ENCODE measurements at places on chromosomes 5 and 9.

DNA sequence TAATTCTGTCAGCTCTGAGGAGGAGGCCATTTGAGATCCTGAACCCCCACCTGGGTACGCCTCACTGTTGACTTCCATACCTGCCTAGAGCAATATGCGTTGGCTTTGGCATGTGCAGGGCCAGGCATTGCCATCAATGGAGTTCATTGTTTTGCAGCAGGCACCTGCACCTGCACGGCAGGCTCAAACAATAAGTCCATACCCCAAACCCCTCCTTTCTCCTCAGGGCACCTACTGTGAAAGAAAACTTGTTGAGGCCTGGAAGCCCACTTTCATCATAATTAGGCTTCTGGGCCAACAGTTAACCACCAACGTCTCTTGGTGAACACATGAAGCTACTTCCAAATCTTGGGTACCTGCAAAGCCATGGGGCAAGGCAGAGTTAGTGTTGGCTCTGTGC is 238.7 kb downstream of the NFIB start:
- no peak for DNase-seq

DNA sequence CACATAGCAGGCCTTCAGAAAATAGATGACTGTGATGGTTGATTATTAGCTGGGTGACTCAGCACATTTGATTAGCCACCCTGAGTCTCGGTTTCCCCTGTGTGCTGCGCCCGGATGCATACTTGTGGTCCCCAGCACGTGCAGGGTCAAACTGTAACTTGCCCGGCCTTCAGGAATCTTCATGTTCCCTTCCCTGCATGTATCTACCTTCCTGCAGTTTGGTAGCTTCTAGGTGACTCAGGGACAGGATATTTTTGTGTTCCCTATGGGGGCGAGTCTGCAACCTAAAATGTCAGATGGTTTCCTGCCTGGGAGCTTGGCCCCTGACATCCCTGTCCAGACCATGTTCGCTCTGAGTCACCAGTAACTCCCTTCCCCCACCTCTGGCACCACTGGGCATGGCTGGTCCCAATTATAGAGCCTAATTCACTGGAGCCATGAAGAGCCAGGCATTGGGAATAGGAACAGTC is 13.2 kb downstream of the PTGS1 start:
- DNase-seq, result no peak

GRCh38 chr5:64944868-64945267 is 176.1 kb downstream of the CWC27 start:
- DNase-seq, result no peak

DNA sequence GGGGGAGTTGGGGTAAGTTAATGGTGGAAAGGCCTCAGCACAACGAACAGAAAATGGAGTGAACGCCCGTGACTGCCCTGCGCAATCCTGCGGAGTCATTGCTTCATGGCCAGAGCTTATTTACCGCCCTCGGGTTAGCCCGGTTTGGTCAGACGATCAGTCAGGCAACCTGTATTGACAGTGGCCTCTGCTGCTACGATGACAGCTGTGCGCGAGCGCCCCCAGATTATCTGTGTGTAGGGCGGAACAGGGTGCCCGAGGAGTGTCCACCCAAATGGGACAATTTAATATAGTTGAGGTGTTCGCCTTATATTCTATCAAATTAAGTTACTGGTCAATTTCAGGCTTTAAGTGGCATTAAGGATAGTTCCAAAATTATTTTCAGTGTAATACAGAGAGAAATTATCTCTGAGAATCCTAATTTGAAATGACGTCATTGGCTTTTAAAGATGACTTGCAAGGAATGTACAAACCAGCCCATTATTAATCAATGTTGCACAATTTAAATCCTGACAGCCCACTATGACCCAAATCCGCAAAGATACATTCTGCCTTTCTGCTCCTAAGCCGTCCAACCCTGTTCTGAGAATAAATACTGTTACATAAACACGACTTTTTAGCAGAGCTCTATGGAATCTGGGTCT is 879 bp upstream of the UBQLN1 start:
- peak; percentile 47 for DNase-seq

- DNase-seq, result no peak
Measured at GRCh38 chr9:111632695-111633388, 1.7 kb downstream of the DNAJC25 start.

- no peak for DNase-seq
Measured at GRCh38 chr5:64612344-64612961, 77.8 kb upstream of the SHISAL2B start.

DNA sequence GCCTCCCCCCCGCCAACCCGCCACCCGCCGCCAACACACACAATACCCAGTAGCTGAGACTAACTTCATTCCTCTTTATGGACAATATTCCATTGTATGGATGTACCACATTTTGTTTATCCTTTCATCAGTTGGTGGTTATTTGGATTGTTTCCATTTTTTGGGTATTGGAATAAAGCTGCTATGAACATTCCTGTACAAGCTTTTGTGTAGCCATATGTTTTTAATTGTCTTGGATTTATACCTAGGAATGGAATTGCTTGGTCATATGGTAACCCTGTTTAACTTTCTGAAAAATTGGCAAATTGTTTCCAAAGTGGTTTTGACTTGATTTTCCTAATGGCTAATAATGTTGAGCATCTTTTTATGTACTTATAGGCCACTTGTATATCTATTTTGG is 4.9 kb upstream of the UBTD2 start:
- no peak for DNase-seq

DNA sequence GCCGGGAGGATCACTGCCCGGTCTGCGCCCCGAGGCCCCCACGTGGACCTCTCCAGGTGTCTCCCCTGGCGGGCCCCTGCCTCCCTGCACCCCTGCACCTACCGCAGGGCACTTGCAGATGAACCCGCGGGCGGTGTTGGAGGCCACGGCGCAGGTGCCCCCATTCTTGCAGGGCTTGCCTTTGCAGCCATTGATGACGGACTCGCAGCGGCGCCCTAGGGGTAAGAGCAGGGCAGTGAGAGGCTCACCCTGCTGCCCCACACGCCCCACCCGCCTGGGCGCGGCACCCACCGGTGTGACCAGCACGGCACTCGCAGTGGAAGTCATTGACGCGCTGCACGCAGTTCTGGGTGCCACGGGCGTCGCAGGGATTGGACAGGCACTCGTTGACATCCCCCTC is 23.6 kb upstream of the SEC16A start:
- no peak for DNase-seq

DNA sequence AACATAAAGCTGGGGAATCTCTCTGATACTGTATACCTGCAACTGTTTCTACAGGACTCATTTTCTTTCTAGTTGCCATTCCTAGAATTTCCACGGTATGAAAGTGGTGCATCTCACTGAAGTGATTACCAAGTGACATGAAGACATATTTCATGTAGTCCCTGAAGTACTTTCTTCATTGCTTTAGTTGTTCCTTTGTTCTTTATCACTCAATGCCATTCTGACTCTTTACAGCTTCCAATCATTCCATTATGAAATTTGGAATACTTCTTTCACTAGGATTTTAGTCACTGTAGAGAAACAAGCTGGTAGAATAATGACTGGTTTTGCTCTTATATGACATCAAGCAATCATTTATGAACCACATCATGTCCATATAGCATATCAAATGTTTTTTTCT is 645.1 kb downstream of the CDH18 start:
- DNase-seq, result no peak

DNA sequence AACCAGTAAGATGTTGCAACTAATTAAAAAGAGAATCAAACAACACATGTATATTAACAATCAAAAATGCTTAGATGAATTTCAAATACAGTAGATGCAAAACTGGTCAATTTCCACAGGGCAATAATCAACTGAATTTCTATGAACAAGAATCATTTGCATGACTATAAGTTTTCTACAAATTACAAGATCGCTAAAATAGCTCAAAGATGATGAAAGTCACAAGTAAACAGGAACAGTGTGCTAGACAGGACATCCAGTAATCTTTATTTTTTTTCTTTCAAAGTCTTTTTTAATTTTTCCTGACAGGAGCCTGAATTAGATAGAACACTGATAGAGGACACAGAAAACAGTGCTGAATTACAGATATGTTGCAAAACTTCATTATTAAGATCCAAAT is 608.2 kb upstream of the DAB2 start:
- no peak for DNase-seq

DNA sequence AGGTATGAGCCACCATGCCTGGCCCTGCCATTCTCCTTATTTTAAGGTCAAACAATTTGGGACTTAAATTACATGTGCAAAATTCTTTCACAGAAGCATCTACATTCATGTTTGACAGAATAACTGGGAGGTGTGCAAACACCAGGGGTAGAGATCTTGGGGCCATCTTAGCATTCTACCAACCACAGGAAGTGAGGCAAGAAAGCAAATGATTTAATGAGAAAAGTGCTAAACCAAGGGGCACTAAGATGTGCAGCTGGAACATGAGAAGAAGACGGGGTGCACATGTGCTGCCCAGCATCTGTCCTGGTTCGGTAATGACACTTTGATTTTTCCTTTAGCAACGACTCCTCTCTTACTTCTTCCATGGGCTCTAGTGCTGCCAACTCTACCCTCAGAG is 1.2 kb upstream of the F12 start:
- no peak for DNase-seq

DNA sequence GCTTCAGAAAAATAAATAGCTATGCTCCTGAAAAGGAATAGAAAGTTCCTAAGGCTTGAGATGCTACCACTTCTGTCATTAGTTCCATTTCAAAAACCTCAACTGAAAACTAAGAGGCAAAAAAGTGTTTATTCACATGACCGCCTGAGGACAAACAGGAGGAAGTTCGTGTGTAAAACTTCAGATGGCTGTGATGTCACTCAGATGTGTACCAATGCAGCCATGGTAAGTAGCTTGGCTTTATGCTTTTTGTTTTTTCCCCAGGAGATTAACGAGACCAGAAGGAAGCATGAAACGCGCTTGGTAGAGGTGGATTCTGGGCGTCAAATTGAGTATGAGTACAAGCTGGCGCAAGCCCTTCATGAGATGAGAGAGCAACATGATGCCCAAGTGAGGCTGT is 33.0 kb downstream of the LMNB1 start:
- DNase-seq, result no peak

- peak; percentile 61 for DNase-seq
Measured at GRCh38 chr9:91775011-91775707, 174.9 kb downstream of the ROR2 start.

Data from stimulated activated CD4-positive, alpha-beta T cell treated with anti-CD3 and anti-CD28 coated beads, Interleukin-4, amount 100 ng/mL, for 1 hour (primary cell).